Activated T-cell treated with anti-CD3 and anti-CD28 coated beads for 1 hour (primary cell): ENCODE measurements at places on chromosomes 3 and 15.

GRCh38 chr3:172181932-172182586 is 142.7 kb downstream of the FNDC3B start:
- DNase-seq, result no peak

DNA sequence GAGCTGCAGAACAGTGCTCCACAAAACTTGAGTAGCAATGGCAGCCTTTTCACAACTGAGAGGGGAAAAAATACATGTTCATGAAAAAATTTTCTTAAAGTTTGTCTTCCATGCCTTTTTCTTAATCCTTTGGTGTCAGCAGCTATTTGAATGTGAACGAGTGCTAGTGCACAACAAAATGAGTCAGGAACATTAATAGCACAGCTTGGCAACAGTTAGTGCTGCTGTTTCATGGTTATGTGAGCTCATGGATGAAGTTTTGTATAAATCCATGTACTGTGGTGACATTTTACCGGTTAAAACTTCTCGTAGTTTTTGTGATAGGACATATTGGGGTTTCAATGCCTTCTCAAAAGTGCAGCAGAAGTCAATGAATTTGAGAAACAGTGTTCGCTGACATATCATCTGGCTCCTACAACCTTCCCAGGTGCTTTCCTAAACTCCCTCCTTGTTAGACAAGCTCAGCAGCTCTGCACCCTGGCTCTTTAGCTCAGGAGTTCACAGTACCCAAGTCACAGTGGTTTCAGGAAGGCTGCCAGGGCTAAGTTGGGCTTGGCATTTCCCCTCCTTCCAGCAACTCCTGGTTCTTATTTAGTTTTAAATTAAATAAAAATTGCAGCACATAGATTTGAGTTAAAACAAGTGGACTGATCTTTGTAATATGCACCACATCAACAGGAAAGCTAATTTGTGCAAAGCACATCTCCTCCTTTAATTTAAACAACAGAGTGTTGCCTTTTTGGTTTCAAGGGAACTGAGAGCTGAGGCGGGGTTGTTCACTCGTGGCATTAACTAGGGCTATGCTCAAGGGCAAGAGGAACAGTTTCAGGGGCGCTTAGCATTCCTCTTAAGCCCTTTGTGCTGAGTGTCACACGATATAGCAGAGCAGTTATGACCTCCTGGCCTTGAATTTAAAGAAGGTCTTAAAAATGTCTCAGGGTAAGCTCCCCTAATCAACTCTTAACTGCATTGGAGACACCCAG is 362.8 kb downstream of the CHST2 start:
- no peak for DNase-seq

DNA sequence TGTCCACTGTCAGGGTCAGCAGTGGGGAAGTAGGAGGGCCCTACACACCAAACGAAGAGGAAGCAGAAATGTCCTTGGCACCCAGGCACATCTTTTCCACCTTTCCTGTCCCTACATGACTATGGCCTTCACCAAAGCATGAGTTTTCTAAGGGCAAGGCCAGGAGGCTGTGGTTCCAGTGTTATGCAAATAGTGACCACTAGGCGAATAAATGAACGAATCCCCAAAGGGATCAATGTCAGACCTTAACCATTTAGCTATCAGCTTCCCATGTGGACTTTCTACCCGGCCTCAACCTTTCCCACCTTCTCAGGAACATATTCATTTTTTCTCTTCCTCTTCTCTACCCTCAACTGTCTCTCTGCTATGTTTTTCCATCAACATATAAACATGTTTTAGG is 63.1 kb downstream of the NTRK3 start:
- DNase-seq, result no peak

DNA sequence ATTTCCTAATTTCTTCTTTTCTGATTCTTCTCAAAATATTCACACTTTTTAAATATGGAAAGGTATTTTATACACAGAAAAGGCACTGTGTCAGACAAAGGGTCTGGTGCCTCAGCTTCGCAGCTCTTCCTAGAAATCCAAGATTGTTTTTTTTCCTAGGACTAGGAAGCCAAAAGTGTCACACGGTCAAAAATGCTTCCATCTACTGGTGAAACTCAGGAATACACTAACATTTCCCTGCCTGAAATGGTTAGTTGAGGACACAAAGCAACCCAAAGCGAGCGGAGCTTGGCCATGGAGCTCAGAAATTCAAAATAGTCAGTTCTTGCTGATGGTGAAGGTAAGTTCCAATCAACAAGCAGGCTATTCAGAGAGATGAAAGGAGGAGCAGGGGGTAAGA is 426.5 kb upstream of the RASGRP1 start:
- no peak for DNase-seq

- DNase-seq, result no peak
Observed at GRCh38 chr15:67832897-67833709, 6.7 kb downstream of the RNU6-1 start.

GRCh38 chr3:179719048-179719734 is 66.4 kb downstream of the USP13 start:
- no peak for DNase-seq

- DNase-seq, result no peak
Observed at GRCh38 chr3:126364130-126364695, 7.0 kb upstream of the KLF15 start.

- DNase-seq, result no peak
Observed at GRCh38 chr15:28875461-28876000, 10.2 kb upstream of the APBA2 start.

DNA sequence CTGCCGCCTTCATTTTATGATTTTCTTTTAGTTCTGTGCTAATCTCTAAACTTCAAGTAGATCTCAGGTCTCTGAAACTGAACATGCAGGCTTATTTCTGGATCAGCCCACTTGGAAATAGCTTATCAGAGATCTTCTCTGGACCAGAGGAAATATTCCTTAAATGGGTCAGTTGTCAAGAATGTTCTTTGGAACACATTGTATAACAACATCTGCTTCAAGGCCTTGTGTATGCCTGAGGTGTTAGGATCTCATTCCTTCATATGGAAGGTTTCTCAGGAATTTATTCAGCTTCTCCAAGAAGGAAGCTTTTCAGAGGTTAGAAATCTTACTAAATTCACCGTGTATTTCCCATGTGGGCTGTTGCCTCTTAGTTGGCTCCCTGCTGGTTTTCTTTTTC is 47.4 kb downstream of the SYN2 start:
- DNase-seq, result no peak

GRCh38 chr3:41845826-41846225 is 116.1 kb downstream of the ULK4 start:
- no peak for DNase-seq

- DNase-seq, result no peak
Observed at GRCh38 chr3:32493437-32494414, 8.9 kb downstream of the CMTM6 start.
